ENCODE measurements at places on chromosomes 2 and 18.
A peak's percentile ranks its signal among the peaks of the same experiment; 100 is the strongest.

DNA sequence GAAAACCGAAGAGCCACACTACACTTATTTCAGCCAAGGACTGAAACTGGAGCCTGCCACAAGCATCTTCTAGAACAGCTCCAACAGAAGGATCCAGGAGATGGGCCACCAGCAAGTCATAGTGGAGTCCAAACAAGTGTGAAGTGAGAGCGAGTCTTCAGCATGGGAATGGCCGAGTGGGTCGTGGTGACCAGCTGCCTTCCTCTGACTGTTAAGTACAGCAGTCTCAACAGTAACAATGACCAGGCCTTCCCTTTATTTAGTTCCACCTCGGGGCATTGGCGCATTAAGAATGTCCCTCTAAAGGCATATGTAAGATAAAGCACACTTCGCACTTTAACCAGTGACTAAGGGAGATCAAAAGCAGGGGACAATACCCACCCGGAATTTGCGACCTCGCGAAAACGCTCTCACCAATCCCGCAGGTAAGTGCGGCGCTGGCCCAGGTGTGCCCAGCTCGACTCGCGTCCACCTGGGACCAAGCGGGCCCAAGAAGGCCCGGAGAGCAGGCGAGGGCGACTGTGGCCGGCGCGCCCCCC, 1.1 kb downstream of the L3MBTL4 start:
- no peak for DNase-seq

DNA sequence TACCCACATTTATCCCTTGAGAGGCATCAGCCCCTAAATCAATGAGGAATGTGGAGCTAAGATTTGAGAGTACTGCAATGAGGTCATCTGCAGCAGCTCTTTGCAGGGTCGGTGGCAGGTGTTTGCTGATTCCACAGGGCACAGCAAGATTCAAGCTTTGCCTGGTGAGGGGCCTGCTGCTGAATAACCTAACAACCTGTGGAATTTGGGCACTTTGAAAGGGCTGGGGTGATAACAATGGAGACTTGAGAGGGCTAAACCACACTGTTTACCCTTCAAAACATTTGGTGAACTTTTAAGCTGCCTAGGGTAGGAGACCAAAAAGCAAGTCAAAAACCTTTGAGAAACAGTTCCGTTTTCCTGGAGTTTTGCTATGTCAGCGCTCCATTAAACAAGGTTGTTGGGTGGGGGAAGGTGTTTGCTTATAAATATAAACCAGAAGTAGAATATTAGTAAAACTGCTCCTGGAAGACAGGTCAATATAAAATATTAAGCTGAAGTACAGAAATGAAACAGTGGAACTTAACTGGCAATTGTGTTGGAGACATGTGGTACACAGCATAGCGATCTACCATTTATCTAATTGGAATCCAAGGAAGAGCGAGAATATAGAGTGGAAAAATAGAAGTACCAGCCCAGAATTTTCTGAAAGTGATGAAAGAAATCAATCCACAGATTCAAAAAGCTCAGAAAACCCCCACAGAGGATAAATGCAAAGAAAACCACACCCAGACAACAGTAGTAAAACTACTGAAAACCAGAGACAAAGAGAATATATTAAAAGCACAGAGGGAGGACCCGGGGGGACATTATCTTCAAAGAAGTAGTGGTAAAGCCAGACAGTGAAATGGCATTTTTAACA, 15.7 kb downstream of the COPS8 start:
- no peak for DNase-seq

- no peak for DNase-seq
These were observed 5.6 kb upstream of the DNMT3A start for GRCh38 chr2:25347205-25347815.

- DNase-seq: no peak
These were observed 8.0 kb downstream of the ZEB2 start for GRCh38 chr2:144511937-144512336.

DNA sequence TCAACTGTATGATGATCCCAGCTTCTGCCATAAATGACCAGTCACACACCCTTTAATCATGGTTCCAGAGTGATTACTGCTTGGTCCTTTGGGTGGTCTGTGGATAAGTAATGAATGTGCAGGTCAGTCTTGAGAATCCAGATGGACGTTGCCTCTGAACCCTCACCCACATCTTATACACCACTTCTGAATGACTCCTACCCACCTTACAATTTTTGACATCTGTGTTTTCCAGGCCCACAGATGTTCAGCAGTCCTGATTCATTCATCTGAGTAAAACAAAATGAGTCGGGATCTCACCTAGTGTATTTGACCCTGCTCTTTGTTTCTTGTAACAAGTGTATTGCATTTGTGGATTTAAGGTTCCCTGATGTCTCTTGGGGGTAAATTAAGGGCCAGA, 194.1 kb upstream of the CCDC68 start:
- no peak for DNase-seq

DNA sequence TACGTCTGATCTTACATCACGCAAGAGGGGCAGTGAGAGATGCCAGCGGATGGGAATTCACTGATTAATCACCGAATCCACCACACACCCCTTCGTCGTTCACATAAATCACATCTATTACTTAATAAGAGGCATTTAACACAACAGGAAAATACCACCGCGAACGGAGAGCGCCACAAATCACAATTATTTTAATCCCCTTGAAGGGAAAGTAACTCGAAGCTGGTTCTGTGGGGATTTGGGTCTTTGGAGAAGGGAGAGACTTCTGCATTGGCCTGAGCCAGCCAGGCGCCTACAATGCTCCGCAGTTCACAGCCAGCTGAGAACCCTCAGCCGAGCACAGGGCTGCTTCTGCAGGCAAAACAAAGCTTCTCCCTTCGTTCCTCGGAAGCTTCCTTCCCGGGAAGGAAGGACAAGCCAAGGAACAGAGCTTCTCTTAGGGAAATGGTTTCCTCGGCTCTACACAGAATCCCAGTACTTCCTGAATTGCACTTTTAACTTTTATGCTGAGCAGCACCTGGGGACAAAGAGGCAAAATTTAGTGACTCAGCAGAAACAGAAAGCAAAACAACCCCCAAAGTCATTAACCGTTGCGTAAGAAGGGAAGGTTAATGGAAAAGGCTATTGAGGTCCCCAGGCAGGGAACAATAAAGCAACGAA, at the start of gene LRP1B:
LRP1B (minus strand) TSS at position 7 of the 660 bp plus-strand sequence. CDS start 287 bp downstream, outside the sequence.
- peak; percentile 50 for DNase-seq

DNA sequence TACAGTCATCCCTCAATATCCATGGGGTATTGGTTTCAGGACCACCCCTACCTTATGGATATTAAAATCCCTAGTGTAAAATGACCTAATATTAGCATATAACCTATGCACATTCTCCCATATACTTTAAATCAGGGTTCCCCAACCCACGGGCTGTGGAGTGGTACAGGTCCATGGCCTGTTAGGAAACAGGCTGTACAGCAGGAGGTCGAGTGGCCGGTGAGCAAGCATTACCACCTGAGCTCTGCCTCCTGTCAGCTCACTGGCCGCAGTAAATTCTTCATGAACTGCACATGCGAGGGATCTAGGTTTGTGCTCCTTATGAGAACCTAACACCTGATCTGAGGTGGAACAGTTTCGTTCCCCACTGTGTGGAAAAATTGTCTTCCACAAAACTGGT, 73.8 kb downstream of the RIF1 start:
- DNase-seq: no peak

- no peak for DNase-seq
These were observed 12.1 kb downstream of the CAPN14 start for GRCh38 chr2:31205186-31205585.

DNA sequence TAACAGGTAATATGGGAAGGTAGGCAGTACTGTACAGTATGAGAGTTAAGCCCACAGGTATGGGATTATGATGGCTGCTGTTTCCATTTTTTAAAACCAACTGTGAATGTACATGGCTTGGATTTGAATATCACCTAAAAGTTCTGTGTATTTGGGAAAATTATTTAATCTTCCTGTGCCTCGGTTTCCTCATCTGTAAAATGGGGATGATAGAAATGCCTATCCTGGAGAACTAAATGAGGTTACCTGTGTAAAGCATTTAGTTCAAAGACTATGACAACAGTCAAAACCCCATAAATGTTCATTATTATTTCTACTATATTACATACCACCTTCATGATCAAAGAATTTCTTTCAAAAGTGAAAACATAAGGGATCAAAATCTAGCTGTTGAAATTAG, 3.6 kb downstream of the KLHL41 start:
- DNase-seq: no peak

DNA sequence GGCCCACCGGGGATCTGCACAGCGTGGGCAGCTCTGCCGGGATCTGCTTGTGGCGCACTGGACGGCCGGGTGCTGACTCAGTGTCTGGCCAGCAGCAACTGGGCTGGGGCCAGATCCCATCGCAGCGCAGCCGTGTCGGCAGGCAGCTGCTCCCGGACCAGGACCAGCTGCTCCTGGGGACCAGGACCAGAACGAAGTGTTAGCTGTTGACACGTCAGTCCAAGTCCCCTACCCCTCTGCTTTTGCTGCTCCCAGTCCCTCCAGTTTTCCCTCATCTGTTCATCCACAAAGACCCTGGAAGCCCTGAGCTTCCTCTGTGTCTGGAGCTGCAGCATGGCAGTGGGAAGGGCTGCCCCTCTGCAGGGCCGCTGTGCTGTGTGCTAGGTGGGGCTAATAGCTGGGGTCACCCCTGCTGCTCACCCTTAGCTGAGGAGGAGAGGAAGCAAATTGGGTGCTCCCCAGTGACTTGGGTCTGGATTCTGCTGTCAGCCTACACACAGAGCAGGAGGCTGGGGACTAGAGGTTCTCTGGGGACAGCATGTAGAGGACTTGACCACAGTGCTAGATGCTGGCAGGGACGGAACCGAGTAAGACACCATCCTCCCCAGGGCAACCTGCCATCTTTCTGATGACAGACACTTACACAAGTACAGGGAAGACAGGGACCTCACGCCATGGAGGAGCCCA, 16.9 kb upstream of the KIF1A start:
- DNase-seq: no peak

DNA sequence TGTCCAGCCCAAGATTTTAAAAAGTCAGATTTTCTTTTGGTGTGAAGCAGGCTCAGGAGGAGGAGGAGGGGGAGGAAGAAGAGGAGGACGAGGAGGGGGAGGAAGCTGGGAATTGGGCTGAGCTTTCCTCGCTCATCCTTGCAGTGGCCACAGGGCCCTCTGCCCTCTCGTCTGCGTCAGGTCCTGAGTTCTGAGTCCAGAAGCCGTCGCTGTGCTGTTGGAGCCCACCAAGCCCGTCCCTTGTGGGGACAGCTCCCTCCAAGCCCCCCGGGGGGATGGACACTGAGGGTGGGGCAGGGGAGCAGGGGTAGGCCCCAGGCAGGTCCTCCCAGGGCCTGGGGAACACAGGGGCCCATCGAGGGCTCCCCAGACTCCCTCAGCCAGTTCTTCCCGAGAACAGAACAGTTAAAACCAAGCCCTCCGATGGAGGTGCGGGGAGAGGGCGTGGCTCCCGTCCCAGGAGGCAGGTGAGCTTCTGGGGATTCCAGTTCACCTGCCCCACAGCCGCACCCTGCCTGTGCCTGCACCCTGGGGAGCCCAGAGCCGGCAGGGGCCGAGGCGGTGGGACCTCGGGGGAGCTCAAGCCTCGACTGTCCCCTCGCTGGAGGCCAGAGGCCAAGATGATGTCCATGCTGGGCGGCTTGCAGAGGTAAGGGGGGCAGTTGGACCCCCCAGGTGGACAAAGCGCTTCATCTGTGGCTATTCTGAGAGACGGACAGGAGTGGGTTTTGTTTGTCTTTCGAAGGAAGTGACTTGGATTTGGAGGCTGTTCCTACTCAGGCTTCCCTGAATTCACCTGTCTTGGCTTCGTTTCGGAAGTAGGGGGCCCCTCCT, at the start of gene GAL3ST2:
GAL3ST2 (plus strand) TSS at position 487 of the 834 bp plus-strand sequence; CDS start at position 621, 134 bp downstream.
- DNase-seq: no peak

DNA sequence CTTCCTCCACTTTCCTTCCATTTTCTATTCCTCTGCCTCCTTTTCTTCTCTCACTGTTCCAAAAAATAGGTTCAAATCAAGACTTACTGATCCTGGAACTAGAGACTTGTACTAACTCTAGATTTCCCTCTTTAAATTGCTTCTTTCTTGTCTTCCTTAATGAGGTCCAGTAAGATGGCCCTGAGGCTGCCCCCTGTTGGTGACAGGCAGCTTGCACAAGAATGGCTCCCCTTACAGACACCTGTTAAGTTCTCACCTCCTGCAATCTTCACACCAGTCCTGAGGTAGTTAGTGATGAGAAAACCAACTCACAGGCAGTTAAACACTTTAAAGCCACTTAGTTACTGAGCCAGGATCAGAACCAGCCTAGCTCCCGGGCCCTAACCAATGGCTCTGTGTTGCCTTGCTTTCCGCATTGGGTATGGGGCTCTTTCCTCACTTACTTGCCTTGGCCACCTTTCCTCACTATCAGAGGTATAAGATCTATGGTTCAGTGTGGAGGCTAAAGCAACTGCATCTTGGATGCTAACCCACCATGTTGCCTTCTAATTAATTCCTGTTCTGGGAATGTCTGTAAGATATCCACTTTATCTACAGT, 130.6 kb downstream of the AKAIN1 start:
- no peak for DNase-seq

GRCh38 chr2:134181219-134181618, 72.7 kb upstream of the MGAT5 start:
- DNase-seq: no peak

DNA sequence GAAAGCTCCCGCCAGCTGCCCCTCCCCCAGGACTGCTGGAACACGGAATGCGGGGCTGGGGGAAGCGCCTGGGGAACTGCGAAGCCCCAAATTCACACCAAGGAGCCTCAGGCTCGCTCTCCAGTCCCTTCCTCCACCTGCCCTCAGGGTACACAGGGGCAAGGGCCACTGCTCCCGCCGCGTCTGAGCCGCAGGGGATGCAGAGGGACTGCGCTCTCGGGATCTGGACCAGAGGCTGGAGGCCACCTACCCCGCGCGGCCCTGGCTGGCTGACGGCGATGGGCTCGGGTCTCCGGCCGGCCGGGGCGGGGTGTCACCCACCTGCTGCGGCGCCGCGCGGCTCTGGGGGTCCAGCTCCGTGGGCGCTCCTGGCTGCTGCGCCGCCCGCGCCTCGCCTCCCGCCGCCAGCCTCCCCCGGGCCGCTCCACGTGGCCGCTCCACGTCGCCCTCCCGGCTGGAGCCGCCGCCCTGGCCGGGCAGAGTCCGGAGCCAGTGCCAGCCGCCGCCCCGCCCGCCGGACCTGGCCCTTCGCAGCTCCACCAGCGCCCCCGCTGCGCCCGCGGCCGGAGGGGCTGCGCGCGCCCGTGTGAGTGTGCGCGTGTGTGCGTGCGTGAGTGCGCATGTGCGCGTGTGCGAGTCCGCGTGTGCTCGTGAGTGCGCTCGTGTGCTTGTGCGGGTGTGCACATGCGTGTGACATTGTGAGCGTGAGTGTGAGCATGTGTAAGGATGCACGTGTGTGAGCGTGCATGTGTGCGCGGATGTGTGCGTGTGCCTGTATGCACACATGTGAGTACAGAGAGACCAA, at the start of gene CGREF1:
CGREF1 (minus strand) TSS at position 604 of the 805 bp plus-strand sequence. CDS start 14,762 bp downstream, outside the sequence.
- no peak for DNase-seq

- peak; percentile 28 for DNase-seq
These were observed 33.1 kb upstream of the MBP start for GRCh38 chr18:77165503-77166188.

DNA sequence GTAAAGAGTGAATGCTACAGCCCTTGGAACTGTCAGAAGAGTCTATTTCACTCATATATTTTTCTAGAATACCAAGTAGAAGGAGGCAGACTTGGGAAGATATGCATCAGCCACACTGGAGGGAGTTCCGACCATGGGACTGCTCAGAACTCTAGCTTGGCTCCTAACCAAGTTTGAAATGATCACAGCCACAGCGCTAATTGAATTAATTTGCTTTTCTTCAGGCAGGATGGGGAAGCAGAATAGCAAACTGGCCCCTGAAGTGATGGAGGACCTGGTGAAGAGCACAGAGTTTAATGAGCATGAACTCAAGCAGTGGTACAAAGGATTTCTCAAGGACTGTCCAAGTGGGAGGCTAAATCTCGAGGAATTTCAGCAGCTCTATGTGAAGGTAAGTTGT, 51.4 kb downstream of the VSNL1 start:
- no peak for DNase-seq
